CD4-positive, alpha-beta T cell treated with Interleukin-15 for 4 hours (primary cell): ENCODE measurements at places on chromosomes 4 and X.

DNA sequence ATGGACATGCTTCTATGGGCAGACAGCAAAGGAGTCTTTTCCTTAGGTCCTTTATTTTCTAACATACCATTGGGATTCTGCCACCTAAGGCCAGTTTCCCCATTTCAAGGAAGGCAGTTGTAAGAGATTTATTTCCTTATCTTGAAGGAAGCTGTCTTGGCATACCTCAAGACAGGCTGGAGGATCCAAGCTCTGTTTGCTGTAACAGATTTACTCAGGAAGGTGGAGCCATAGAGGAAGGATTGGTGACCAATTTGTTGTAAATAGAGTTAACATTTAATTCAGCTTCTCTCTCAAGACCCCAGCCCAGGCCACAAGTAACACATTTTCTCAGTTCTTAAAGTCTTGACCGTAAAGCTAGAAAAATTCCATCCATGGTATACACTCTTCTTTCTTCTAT is 131.6 kb upstream of the TENM3 start:
- no peak for DNase-seq

DNA sequence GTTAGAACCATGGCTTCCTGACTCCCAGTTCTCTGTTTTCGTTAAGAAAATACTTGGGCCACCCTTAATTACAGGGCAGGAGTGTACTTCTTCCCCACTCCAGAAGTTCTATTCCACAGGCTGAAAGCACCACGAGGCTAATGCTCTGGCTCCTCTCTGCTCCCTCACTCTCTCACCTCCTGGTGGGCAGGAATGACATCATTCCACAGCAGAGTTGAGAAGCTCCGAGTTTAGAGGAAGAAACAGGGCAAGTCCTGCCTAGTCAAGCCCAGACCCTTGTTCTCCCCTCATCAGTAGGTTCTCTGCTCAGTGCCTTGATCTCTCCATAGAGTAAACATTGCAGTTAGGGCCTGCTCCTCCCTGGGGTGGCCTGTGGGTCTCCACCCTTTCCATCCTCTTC is 343.8 kb upstream of the CLNK start:
- no peak for DNase-seq

DNA sequence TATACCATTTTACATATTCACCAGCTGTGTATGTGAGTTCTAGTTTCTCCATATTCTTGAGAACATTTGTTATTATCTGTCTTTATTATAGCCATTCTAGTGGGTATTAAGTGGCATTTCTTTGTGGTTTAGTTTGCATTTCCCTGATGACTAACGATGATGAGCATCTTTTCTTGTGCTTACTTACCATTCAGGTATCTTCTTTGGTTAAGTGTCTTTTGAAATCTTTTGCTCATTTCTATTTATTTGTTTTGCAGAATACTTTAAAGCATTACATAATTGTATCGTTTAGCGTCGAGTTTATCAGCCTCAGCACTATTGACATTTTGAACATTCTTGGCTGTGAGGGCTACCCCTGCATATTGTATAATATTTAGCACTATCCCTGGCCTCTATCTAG is 85.4 kb downstream of the FRMPD4 start:
- DNase-seq: no peak

- no peak for DNase-seq
These were observed 141.1 kb downstream of the FBXW7 start for GRCh38 chr4:152394791-152395190.

DNA sequence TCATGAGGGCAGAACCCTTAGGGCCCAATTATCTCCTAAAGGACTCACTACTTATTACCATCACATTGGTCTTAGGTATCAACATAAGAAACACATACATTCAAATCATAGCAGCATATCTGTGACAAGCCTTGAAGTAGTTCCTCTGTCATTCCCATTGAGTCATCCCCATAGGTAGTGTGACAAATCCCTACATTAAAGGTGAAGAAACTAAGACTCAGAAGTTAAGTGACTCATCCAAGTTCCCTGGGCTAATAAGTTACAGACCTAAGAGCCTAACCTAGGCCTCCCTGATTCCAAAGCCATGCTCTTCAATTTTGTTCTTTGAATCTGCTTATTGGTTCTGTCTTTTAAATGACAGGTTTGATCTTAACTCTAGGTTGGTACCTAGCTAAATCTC is 58.2 kb downstream of the CD38 start:
- DNase-seq: no peak

DNA sequence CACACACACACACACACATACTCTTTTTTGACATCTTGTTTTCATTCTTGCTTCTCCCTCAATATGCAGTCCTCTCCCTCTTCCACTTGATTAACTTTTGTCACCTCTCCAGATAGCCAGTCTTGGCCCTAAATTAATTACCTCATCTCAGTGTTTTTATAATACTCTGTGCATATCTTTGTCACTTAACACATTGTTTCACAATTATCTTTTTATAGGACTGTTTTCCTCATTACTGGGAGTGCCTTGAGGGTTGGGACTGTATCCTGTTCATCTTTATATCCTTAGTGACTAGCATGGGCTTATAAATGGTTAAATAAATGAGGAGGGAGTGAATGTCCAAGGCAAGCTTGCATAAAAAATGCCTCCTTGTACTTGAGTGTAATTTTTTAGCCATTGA is 33.1 kb downstream of the SYNPO2 start:
- DNase-seq: no peak

- no peak for DNase-seq
These were observed 12.8 kb downstream of the SLC6A14 start for GRCh38 chrX:116449156-116449555.

DNA sequence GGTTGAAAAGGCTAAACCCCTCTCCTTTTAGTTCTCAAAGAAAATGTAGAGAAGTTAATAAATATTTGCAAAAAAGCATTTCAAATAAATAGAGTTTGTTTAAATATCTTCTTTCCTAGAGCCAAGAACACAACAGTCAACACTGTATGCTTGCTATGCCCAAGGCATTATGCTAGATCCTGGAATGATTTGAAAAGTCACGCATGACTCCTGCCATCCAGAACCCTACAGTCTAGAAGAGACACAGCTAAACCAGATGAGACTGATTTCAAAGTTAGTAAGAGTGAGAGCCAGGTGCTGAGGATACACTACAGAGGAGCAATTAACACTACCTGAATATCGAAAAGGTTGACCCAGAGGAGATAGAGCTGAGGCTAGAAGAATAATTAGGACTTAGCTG is 205.8 kb downstream of the NWD2 start:
- no peak for DNase-seq

DNA sequence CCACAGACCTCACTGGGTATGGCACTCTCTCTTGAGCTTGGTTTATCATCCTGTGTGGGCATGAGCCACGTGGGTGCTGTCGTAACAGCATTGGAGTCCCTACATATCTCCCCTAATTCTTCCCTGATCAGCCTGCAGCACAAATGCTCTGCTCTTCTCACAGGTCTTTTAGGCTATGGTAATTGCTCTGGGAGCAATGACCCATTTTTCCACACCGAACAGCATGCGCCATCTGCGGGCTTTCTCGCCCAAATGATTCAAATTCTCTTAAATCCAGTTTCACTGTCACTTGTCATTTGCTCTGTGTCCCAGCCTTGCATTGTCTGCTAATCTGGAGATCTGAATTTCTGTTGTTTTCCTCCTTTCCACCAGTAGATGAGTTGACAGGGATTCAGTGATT is 48.9 kb upstream of the GATB start:
- DNase-seq: no peak

GRCh38 chr4:6811165-6811564 is 28.6 kb downstream of the KIAA0232 start:
- no peak for DNase-seq

DNA sequence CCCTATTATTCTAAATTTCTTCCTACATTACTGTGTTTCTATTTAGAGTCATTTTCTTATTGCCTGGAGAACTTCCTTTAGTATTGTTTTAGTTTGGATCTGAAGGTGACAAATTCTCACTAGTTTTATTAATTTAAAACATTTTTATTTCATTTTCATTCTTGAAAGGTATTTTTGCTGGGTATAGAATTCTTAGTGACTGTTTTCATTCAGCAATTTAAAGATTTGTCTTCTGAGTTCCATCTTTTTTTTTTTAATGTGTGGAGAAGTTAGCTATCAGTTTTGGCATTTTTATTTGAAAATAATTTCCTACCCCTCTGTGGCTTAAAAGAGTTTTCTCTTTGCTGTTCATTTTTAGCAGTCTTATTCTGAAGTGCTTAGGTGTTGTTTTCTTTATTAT is 169.2 kb downstream of the FRAS1 start:
- no peak for DNase-seq

- no peak for DNase-seq
These were observed 12.5 kb downstream of the MORC4 start for GRCh38 chrX:106987488-106987887.

DNA sequence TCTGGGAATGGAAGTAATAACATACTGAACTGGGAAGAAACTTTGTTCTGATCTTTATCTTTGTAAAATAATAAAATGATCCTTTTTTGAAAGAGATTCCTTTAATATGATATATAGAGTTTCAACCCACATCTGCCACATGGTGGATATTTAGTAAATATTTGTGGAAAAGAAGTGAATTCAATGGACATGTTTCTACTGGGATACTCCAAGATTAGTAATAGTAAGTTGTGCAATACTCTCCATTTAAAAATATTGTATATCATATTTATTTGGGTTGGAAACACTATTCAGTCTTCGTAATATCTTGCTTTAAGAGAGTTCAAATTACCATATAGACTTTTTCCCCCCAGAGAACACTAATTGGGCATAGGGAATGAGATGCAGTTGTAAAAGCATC is 17.8 kb upstream of the ARSJ start:
- no peak for DNase-seq

DNA sequence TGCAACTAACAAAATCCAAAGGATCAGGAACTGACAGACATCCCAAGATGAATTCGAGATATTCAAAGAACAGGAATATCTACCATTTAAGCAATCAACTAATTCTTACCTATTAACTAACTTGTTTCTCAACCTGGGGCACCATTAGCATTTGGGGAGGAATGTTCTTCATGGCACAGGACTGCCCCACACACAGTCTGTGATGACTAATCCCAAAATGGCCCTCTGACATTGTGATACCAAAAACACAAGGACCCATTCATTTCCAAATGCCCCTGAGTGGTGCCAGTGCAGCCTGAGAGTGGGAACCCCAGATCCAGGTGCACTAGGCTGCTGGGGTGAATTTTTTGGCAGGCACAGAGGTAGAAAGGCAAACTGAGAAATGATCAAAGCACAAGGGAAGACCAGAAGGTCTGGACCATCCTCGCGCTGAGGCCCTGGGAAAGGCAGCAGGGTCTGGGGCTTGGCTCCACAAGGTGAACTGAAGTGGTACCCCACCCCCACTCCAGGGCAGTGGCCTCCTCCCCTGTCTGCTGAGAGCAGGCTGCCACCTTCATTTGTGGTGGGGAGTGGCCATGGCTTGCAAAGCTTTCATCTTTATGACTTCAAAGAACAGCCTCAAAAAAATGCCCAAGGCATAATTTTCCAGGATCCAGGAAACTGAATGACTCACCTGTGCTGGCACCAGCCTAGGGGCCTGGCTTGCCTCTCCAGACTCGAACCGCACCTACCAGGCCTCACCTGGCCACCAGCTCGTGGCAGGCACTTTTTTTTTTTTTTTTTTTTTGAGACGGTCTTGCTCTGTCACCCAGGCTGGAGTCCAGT is 122.4 kb downstream of the BCOR start:
- no peak for DNase-seq

DNA sequence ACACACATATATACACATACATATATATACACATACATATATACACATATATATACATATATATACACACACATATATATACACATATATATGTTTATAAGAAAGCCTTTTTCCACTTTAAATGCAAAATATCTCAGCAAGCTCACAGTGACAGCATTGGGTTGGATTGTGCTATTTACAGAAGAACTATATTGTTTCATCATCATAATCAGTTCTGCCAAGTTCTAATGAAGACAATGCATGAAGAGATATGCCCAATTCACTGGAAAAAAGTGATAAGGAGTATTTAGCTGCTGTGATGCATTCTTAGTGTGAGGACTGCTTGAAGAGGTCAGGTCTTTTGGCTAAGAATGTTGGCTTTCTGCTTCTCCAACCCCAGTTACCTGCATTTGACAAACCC is 54.4 kb downstream of the RNF150 start:
- no peak for DNase-seq

GRCh38 chrX:31302573-31303075 is 230.8 kb upstream of the FTHL17 start:
- no peak for DNase-seq

- DNase-seq: no peak
These were observed 47.3 kb upstream of the PPARGC1A start for GRCh38 chr4:23937173-23937572.

- no peak for DNase-seq
These were observed 1.4 kb downstream of the TCEAL1 start for GRCh38 chrX:103630171-103630511.

DNA sequence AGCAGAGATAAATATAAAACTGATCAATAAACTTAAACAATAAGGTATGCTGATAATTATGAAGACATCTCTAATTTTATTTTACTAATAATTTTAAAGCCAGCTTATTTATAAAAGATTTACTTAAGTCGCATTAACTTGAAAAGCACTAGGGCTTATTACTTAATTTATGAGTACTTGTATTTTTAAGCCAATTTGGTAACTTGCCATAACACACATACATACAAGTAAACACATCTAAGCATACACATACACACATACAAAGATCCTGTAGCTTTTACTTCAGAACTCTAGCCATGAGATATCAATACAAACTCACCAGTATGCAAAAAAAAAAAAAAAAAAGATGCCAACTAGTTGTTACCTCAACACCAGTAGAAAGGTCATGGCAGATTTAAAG is 10.0 kb upstream of the GPR78 start:
- no peak for DNase-seq

GRCh38 chr4:147651563-147651962 is 32.4 kb downstream of the PRMT9 start:
- no peak for DNase-seq

GRCh38 chr4:40065010-40065409 is 8.4 kb downstream of the N4BP2 start:
- DNase-seq: no peak

- DNase-seq: no peak
These were observed 169.3 kb upstream of the FRMPD4 start for GRCh38 chrX:11968991-11969390.

DNA sequence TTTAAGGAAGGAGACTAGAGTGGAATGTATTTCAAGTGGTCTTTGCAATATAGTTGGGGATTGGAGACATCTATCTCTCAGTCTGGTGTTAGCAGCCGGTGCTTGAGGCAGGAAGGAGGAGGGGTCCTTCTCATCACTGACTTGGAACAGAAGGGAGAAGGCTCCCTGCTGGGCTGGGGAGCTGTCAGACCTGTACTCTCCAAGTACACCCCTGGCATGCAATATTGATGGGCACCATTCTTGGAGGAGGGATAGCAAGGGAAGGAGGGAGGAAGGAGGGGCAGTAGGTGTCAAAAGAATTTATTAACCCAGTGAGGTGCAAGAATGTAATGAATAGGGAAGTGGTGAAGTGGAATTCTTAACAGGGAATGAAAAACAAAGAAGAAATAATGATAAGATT is 338.8 kb downstream of the UNC5C start:
- DNase-seq: no peak

- no peak for DNase-seq
These were observed 200.9 kb upstream of the SLIT2 start for GRCh38 chr4:20050768-20051167.
